ENCODE measurements at places on chromosomes 2 and 18.

DNA sequence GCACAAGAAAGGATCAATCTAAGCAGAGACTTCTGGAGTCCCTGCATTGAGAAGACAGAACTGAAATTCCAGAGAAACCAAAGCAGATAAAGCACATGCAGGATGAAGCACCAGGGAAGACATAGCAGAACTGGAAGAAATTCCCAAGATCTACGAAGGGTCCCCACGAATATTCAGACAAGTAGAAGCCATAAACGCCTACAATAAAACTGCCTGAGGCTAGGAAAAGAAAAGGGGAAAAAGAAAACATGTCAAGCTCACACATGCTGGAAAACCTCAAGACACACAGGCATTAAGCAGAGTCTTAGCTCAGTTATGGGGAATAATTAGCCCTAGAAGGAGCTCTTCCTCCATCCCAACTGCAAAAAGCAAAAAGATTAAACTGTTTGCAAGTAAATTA is 171.2 kb downstream of the NBAS start:
- DNase-seq: no peak

- DNase-seq: no peak
Observed at GRCh38 chr18:60838677-60839076, 466.1 kb upstream of the MC4R start.

- DNase-seq: no peak
Observed at GRCh38 chr2:85607268-85608215, 4.3 kb downstream of the C2orf68 start.

DNA sequence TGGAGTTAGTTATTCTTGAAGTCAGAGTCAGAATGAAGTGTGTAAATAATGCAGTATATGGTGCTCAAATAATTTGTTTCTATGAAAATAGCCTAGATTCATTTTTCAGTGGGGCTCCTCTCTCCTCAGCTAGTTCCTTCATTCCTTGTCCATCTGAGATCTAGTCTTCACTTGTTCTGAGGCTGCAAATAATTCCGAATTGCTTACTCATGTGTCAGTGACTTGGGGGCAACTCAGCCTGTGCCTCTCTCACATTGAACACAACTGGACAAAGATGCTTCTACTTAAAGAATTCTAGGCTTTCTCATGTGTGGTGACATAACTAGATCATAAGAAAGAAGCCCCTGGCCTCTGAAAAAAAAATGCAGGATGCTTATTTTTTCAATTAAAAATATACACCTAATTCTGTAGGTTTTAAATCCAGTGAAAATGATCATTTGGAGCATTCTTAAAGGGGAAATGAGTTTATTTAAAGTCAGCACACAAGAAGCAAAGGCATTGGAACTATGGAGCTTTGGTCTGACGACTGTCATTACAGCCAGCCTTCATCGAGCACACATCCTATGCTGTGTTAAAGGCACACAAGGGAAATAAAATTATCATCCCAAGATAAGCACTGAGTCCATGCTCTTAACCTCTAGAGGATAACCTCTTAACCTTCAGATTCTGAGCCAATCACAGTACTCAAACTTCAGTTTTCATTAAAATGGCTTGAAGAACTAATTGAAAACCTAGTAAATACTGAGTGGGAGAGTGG is 24.8 kb upstream of the SCN7A start:
- no peak for DNase-seq

GRCh38 chr2:6958616-6959235 is 41.5 kb downstream of the RNF144A start:
- no peak for DNase-seq

DNA sequence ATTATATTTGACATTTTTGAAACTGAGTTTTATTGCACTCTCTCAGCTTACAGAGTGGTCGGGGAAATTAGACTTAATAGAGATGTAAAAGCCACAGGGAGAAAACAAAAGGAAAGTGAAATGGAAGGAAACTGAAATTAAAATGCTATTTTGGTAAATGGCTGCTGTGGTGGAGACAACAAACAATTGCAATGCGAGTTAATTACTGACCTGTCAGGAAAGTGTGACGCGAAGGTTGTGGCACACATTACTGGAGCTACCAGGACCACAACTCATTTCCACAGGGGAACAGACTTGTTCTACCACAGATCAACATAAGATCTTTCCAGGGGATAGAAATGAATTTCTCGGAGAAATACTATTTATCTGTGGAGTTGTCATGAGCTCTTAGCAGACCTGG is 19.5 kb downstream of the ARHGAP15 start:
- no peak for DNase-seq

DNA sequence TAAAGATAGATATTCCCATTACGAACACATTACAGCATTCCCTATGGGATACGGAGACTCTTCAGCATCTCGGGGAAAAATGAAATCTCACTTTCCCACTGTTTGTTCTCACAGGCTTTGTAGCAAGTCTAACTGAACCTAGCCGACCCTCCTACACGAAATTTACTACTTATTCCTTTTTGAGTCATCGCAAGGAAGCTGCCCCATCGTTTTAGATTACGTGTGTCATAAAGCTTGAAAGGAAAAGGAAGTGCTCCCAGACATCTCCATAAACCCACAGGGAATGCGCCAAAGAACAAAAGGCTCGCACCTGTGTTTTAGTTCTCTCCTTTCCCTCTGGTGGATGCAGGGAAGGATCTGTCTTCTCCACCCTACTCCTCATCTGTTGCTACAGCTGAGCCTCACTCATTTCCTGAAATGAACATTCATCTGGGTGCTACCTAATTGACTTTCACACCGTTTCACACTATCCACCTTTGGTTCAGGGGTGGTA is 76.2 kb upstream of the STK39 start:
- no peak for DNase-seq

- no peak for DNase-seq
Observed at GRCh38 chr2:191297033-191297432, 51.8 kb downstream of the MYO1B start.
